SW 1271 (cell line): ENCODE measurements at places on chromosomes 4 and X.
A peak's percentile ranks its signal among the peaks of the same experiment; 100 is the strongest.

DNA sequence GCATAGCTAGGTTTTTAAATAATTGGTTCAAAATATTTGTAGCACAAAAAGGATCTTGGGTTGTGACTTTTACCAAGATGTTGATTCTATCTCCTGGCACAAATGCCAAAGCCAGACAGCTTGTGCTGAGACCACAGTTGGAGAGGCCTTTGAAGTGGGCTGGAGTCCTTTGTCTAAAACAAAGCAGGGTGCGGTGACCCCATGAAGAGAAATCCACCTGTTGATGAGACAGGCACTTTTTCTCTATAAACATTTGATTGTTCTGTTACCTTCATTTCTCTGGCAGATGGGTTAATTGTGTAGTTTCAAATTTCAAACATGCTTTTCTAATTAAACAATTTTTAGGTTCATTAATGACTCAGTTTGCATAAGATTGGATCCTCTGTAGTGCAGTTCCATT, 56.7 kb downstream of the STOX2 start:
- DNase-seq: no peak

DNA sequence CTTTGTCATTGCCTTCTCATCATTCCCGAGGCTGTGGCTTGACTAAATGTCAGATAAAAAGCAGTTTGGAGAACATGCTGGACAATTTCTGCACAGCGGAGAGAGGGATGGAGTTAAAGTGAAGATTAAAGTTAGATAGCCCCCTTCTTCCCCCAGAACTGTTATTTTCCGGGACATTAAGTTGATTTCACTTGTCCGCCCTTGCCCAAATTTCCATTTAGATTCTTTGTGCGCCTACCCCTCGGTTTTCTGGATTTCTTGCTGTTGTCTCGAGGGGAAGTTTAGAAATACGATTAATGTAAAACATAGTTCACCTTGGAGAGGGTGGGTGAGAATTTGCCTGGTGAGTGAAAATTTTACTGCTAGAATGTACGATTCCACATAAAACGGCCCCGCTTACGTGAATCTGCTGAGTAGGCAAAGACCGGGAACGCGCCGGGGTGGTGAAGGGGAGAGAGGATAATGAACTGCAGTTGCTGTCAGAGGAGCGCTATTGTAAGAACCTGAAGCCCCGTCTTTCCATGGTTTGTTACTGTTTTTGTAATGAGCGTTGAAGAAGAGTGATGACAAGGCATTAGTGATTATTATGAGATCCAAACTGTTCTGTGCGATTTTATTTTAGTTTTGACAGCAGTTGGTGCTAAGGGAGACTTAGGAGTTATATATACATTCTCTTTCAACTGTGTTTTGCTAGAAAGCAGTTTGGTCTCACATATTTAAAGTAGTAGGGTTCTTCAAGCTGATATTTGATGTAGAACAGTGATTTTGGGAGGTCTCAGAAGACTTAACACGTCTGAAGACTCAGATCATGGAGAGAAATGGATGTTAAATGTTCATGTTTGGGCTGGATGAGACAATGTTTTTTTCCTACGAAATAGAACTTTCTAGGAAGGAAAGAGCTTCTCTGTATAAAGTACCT, 73.0 kb downstream of the AFF1 start:
- no peak for DNase-seq

DNA sequence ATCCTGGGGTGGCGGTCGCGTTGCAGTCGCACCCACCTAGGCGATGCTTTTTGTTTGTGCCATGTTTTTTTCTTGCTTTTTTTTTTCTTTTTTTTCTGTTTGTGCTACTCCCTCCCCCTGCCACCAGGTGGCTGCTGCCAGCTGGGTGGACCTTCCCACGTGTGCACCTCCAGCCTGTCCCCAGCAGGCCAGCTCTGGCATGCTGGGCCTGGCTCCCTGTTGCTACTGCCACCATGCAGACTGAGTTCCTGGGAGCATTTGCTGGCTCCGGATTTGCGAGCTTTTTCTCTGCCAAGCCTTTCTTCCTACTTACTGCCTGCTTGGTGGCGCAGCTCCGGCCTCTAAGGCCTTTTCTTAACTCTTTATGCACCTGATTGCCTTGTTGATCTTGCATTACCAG, 161.2 kb upstream of the WDFY3 start:
- DNase-seq: peak; percentile 11

DNA sequence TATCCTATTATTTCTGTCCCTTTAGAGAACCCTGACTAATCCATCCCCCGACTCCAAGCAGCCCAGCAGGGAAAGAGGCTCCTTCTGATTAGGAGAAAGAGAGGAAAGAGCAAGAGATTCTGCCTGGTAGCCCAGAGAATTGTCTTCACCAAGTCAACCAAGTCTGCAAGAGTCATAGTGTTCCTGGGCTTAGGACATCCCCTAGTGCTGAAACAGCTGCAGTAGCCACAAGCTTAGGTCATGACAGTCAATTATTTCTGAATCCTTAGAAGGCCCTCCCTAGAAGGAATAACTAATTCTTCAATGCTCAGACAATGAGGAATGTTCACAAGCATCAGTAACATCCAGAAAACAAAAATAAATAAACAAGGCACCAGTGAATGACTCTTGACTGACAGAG, 480.3 kb upstream of the GRIA3 start:
- no peak for DNase-seq

GRCh38 chr4:14771094-14771493, 231.2 kb upstream of the CPEB2 start:
- DNase-seq: no peak

DNA sequence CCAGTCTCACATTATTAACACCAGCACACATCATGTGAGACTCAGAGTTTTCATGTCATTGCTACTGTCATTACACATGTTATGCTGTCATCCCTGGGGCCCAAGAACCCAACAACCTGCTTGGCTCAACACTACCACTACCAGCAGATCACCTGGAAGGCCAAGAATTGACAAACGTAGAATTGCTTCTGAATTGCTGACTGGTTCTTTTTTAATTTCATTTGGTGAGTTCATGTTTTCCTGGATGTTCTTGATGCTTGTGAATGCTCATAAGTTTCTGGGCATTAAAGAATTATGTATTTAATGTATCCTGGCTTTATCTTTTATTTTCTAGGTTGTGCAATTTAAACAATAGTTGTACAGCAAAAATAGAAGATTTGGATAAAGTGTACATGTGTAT, 40.2 kb downstream of the ACTRT1 start:
- DNase-seq: no peak

DNA sequence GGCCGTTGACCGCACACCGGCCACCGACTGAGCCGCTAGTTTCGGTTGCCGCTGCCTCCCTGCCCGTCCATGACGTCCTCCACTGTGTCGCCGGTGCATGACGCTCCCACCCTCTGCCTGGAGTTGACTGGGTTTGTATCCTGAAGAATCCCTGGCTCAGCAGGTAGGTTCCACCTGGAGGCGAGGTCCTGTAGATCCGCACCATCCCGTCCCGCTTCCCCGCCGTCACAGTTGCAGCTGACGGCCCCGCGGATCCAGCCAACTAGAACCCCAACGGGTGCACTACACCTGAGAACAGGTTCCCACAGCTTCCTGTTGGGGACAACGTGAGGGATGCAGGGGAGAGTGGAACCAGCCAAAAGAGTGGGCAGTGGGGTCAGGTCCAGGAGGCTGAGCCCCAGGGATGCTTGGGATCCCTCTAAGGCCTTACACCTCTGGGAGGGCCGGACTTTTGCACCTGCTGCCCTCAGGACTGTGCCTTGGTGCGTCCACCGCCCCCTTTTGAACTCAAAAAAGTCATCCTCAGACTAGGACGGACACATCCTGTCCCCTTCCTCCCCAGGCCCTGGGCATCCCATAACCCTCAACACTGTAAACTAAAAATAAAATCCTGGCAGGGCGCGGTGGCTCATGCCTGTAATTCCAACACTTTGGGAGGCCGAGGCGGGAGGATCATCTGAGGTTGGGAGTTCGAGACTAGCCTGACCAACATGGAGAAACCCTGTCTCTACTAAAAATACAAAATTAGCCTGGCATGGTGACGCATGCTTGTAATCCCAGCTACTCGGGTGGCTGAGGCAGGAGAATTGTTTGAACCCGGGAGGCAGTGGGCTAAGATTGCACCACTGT, 1.1 kb upstream of the SLBP start:
- no peak for DNase-seq

- no peak for DNase-seq
Measured at GRCh38 chr4:175561696-175562095, 250.4 kb downstream of the GPM6A start.

GRCh38 chr4:175435381-175435783, 376.7 kb downstream of the GPM6A start:
- no peak for DNase-seq

GRCh38 chr4:61427099-61427817, 227.1 kb downstream of the ADGRL3 start:
- no peak for DNase-seq

DNA sequence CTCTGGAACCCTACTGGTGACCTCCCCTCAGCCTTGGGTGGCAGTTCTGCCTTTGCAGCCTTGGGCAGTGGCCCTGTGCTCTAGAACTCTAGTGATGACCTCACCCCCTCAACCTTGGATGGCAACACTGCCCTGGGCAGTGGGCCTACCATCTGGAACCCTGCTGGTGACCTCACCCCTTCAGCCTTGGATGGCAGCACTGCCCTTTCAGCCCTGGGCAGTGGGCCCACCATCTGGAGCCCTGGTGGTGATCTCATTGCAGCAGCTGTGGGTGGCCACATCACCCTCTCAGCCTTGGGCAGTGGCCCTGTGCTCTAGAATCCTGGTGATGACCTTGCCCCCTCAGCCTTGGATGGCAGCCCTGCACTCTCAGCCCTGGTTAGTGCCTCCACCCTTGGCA, 129.3 kb downstream of the RBMX2 start:
- DNase-seq: no peak

- no peak for DNase-seq
Measured at GRCh38 chr4:154877110-154877760, 96.2 kb downstream of the RBM46 start.

- DNase-seq: no peak
Measured at GRCh38 chrX:41110801-41111625, 25.8 kb downstream of the USP9X start.
